ENCODE measurements at places on chromosomes 4 and X. TPM values are rescaled to one million over a fixed set of nuclear protein-coding genes. Genes with fewer than 3 reads are reported as not detected.

- H3K36me3 ChIP-seq = no peaks in the 10 kb centered on the region
- DNase-seq = no peak
- no peak overlapping the region for H3K27ac ChIP-seq
- H3K27me3 ChIP-seq = no peaks in the 10 kb centered on the region
These were observed 487.1 kb downstream of the STPG2 start for GRCh38 chr4:97656044-97656720.

DNA sequence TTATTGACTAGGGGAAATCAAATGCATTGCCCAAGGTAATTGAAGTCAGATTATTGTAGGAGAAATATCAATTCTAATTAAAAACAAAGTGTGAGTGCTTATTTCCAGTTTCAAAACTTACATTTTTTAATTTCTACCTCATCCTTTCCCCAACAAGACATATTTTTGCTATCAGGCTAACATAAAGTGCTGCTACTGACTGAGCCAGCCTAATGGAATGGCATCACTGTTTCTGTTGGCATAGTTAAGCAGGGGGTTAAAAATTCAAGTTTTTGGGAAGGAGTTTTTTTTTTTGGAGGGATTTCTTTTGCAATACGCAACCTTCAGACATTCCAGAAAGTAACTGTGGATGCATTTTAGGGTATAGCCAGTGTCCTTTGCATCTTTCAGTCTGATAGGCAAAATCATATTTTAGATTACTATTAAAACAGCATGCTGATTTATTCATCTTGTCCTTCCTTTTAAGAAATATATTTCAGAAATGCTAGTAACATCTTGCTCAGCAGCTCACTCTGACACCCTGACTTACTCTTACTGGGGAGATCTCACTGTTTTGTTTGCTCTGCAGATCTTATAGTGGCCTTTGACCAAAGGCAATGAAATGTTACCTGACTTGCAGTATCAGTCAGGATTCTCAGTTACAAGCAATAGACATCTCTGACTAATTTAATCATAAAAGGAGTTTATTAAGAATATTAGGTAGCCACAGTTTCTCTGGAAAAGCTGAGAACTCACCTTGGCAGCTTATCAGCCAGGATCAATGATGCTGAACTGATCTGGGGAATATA lies 24.4 kb downstream of the GAB1 start:
- H3K27ac ChIP-seq = no peak overlapping the region
- H3K4me1 ChIP-seq = peaks cover 11% of the 10 kb centered on the region
- DNase-seq = no peak
- peaks cover 1% of the 10 kb centered on the region for H3K27me3 ChIP-seq
- H3K36me3 ChIP-seq = no peaks in the 10 kb centered on the region

DNA sequence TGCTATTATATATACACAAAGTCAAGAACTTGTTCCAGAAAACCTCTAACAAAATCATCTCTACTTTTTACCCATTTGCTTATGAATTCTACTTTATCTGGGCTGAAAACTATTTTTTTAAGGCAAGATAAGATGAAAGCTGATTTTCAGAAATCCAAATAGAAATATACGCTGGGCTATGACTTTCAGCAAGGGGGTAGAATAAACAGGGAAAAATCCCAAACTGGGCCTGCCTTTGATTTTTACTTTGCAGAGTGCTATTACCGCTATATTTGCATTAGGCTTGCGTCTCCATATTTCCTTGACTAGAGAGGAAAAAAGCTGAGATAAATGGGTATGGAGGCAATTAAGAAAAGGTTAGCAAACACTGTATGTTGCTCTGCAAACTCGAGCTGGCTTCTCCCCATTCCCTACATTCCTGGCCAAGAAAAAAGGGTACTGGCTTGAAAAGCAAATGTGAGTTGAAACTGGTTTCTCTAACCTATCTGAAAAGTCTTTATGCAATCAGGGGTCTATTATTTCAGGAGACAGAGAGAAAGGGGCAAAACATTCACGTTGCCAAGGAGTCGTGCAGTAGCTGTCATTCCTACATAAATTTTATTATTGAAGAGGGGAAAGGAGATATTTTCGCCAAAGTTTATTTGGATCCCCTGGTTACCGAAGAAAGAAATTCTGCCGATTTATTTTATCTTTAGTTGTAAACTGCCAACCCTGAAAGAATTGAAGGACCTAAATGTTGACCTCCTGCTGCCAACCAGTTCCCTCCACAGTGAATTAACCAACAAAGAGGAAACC lies 2.2 kb downstream of the TMEM47 start:
- no peaks in the 10 kb centered on the region for H3K27me3 ChIP-seq
- H3K27ac ChIP-seq = peak overlapping the region; percentile 36
- no peak for DNase-seq
- no peaks in the 10 kb centered on the region for H3K36me3 ChIP-seq

GRCh38 chr4:70133473-70133872 lies 20.6 kb upstream of the PRR27 start:
- no peaks in the 10 kb centered on the region for H3K27me3 ChIP-seq
- H3K27ac ChIP-seq = no peak overlapping the region
- no peaks in the 10 kb centered on the region for H3K4me1 ChIP-seq
- no peak overlapping the region for H3K4me3 ChIP-seq
- H3K36me3 ChIP-seq = no peaks in the 10 kb centered on the region

Gene PHOX2B
- total RNA-seq = not detected

All from H1 (cell line).